ENCODE measurements at places on chromosomes 2 and 18.

GRCh38 chr2:225414902-225415301 lies 15.4 kb downstream of the NYAP2 start:
- no peak for DNase-seq

DNA sequence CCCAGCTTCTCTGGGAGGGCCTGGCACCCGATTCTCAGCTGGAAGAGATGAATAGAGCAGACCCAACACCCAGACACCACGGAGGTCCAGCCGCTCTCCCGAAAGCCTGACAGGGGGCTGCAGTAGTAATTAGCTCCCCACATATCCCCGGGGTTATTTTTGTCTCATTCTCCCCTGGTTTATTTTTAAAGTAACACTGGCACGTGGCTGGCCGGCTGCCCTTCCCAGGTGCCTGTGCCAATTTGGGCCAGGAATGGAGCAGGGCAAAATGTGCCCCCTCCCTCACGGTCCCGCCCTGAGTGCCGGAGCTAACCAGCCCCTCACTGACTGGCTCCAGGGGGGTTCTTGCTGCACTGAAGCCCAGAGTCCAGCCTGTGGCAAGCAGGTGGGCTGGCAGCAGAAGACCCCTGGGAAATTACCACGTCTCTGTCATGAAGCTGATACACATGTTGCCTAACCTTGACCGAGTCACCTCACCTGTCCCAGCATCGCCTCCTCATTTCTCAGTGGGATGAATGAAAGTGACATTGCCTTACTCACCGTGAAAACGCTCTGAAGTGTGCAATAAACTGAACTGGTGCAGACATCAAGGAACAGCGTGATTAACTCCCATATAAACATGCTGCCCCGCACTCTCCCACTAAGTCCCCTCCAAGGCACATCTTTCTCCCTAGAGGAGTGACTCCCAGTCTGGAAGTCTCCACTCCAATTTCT lies 18.4 kb downstream of the KCNK3 start:
- DNase-seq = no peak

DNA sequence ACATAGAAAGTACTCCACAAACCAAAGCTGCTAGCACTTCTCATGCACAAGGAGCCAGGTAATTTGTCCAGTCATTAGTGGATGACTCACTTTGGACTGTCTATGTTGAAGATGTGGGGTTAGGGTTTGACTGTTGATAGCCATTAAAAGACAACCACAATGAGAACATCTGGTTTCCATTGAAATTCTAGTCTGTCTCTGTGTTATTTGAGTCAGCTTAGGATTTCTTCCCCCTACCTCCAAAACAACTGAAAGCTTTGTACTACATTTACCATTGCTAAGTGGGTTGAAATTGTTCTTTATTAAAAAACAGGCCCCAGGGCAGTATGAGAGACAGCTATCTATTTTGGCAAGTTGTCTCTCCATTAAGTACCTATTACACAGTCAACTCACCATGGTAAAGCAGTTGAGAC lies 50.2 kb upstream of the ANKRD44 start:
- no peak for DNase-seq

DNA sequence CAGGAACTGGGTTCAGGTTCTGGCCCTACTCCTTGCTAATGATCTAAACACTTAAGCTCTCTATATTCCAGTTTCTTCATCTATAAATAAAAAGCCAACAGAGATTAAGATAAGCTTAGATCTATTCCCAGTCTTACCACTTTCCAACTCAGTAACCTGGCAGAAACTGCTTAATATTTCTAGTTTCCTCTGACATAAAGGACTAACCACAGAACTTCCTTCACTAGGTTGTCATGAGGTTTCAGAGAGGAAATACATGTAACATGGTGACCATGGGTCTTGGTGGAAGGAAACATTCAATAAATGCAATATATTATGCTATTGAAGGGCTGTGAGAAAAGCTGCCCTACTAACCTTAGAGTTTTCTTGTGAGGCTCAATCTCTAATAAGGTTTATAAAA lies 114.4 kb upstream of the PDE1A start:
- no peak for DNase-seq

DNA sequence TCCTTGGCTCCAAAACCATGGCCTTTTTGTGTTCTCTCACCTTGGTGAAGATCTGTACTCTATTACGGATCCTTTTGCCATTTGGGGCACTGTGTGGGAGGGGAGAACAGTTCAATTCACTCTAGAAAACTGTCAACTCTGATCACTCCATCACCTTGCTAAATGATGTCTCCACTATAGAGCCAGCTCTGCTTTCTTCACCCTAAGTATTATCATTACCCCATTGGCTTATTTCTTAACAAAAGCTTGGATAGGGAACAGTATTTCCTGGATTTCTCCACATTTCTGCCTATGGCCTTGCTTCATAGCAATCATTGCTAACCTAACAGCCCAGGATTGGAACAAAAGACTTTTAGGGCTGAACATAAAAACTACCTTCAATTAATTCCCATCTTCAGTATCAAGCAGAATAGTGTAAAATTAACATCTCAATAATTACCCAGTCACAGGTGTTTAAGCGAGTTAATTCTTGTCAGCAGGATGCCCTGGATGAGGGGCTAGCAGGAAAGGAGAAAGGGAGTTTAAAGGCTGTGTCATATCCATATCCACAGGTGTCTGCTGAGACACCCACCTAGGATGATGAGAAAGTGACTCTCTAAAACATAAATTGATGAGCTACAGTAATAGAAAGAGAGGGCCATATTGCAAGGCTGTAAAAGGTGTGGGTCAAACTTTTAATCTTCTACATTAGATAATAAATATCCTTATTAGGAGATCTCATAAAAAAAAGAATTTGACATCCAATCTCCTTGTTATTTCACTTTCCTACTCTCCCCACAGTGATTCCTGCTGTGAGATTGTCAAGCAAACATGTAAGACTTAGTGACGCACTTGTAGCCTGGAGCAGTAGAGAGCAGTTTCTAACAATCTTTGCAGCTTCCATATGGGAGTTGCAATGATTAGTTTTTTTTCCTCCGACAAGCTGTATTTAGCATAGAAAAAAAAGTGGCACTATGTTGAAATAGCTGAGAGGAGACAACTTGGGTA lies 589.5 kb upstream of the NXPH2 start:
- no peak for DNase-seq

- DNase-seq = no peak
Observed at GRCh38 chr2:235001237-235002133, 49.7 kb downstream of the SH3BP4 start.

GRCh38 chr2:99948010-99948409 lies 194.4 kb downstream of the AFF3 start:
- DNase-seq = no peak

GRCh38 chr2:182081602-182082260 lies 96.1 kb downstream of the PPP1R1C start:
- no peak for DNase-seq

DNA sequence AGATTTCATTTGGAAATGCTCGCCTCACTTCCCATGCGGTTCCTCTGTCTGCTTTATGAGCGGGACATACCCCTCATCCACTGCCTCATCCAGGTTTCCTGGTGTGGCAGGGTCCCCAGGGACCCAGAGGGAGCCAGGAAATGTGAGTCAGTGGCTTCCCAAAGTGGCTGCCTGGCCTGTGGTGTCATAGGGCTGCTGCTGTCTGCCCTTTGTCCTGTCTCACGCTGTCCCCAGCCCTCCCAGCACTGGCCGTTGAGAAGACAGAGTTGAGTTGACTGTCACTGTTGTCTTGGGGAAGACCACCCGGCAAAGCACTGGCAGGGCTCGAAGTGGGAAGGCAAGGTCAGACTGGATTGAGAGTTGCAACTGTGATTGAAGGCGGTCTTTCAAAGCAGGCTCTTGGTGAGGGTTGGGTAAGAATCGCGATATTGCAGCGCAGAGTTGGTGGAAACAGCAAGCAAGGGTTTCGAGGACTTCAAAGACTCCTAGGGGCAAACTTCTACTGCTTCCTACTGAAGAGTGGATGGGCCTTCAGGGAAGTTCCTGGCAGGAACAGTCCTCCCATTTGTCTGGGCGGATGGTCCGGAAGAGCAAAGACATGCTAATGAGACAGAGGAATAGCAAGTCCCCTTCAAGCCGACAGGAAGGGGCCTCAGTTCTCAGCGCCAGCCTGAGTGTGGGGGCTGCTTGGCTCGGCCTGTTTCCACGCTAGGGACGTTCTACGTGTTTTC lies 33.9 kb downstream of the RAB31 start:
- DNase-seq = no peak

DNA sequence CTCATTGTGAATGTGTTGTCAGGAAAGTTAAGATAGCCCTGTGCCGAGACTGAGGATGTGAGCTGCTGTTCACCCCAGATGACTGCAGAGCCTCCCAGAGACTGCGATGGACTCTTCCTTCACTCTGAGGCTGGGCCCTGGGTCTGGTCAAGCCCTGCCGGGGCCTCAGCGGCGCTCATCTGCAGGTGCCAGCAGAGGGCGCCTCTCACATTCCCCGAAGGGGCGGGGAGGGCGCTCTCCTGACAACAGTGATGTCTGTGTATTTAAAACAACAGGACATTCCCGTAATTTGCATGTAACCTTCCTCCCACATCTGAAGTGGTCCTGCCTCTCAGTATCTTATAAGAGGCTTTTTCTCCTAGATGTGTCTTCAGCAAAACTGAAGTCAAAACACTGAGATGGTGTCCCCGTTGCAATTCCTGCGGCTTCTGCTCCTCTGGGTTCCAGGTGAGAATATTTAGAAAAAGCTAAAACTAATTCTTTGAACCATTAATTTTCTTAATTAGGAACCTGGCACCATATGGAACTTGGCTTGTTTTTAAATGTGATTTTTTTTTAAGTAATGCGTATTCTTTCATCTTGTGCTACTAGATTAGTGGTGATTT lies 1377.9 kb downstream of the RPIA start:
- no peak for DNase-seq

DNA sequence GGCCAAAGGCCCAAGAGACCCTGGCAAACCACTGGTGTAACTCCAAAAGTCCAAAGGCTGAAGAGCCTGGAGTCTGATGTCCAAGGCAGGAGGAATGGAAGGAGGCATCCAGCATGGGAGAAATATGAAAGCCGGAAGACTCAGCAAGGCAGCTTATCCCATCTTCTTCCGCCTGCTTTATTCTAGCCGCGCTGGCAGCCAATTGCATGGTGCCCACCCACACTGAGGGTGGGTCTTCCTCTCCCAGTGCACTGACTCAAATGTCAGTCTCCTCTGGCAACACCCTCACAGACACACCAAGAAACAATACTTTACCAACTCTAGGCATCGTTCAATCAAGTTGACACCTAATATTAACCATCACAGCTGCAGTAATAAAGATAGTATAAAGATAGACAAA lies 34.1 kb downstream of the MAPK4 start:
- no peak for DNase-seq

DNA sequence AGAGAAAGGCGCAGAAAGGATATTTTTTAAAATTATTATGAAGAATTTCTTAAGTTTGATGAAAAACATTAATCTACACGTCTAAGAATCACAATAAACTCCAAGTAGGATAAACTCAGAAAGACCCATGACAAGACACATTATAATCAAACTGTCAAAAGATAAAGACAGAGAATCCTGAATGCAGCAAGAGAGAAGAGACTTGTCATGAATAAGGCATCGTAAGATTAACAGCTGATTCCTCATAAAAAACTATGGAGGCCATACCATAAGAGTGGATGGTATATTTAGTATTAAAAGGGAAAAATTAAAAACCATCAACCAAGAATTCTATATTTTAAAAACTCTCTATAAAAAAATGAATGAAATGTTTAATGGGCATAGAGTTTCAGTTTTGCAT lies 39.1 kb downstream of the SRBD1 start:
- DNase-seq = no peak

- DNase-seq = no peak
Observed at GRCh38 chr2:144094408-144095151, 425.3 kb downstream of the ZEB2 start.

DNA sequence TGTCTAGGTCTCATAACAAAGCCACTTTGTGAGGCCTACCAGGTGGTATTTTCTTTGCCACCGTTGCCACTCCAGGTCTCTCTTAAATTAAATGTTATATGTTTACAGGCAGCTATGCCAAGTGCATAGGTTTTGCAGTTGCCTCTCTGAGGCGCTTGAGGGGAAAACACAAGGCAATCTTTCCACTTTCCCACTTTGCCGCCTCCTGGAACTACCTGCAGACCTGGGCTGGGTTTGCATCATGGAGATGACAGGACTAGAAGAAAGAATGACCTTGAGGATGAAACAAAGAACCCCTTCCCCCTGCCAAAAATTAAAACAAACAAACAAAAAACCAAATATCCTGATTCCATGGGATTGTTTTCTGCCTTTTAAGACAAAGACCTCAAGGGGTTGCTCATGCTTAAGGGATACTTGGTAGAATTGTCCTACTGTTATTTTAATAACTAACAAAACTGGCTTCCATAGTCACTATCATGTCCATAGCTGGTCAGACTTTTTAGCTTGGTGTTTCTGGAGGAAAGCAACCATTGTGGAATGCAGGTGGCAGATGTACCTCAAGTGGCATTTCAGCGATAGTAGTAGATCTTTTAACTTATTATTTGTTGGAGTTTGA lies 159.9 kb downstream of the PRPF40A start:
- no peak for DNase-seq
